ENCODE measurements at places on chromosomes 6 and 20.

DNA sequence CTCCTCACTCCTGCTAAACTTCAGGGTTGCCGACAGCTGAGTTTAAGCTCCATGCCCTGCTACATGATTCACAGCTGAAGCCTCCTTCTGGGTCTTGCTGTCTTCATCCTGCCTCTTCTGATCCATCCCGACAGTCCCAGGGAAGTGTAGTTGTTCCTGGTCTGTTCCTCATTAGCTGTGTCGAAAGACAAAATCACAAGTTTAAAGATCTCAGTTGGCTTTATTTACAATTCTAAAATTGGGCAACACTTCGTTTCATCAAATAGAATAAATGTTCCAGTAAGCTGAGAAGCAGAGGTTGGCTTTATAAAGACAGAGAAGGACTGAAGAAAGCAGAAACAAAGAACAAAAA, 4.1 kb upstream of the SLC2A10 start:
- DNase-seq = peak; percentile 69

- DNase-seq = peak; percentile 96
Measured at GRCh38 chr20:10434467-10434831, 427 bp upstream of the MKKS start.

- no peak for DNase-seq
Measured at GRCh38 chr6:20699402-20699801, 165.1 kb downstream of the CDKAL1 start.

DNA sequence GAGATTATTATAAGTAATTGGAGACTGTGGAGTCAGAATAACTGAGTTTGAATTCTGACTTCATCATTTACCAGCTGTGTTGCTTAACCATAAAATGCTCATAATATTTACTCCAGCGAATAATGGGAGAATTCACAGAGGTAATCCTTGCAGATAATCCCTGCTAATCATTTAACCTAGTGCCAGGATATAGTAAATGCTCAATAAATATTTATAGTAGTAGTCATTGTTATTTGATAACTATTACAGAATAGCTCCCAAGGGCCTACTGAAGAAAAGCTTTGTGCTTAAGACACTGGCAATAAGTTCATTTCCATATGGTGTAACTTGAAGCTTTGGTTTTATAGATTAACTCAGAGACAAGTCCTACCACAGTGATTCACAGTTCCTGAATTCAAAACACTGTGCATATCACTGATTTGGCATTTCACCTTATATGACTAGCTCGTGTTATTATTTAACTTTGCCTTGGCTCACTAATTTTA, 208.8 kb upstream of the PLCB4 start:
- DNase-seq = peak; percentile 69

GRCh38 chr6:43773980-43774775, 4.2 kb downstream of the VEGFA start:
- no peak for DNase-seq

- DNase-seq = no peak
Measured at GRCh38 chr6:102223942-102224341, 830.4 kb downstream of the GRIK2 start.

- DNase-seq = peak; percentile 76
Measured at GRCh38 chr6:130933712-130934200, 106.5 kb downstream of the SMLR1 start.

Data from AG08395 (cell line).